ENCODE measurements at places on chromosomes 3 and 15.

DNA sequence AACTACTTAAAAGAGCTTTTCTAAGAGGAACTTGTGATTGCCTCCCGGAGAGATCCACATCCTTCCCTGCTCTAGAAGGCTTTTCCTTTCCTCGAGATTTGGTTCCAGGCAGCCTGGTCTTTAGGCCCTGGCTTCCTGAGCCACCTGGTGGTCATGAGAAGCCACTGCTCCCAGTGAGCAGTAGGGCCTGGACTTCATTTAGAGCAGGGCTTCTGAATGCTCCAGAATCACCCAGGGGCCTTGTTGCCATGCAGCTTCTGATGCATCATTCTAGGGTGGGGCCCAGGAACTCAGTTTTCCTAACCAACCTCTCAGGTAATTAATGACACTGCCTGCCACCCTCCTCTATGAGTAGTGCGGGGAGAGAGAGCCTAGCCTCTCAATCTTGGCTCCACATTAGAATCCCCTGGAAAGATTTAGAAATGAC, 29.6 kb downstream of the PSMD6 start:
- peak; percentile 1 for DNase-seq

DNA sequence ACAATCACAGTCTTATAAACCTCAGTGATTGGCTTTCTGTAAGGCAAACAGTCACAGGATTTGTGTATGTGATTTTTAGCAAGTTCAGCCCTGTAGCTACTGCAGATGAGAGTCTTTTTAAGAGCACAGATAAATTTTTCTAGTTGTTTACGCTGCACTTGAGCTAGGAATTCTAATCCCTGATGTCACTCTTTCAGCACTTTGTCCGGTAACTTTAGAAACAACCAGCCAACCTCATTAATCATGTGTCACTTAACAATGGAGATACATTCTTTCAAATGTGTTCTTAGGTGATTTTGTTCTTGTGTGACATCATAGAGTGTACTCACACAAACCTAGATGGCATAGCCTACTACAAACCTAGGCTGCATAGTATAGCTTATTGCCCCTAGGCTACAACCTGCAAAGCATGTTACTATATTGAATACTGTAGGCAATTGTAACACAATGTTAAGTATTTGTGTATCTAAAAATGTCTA, 36.8 kb upstream of the GOLGA6L2 start:
- no peak for DNase-seq

GRCh38 chr15:74724570-74725224, 631 bp downstream of the CYP1A1 start:
- DNase-seq: no peak

DNA sequence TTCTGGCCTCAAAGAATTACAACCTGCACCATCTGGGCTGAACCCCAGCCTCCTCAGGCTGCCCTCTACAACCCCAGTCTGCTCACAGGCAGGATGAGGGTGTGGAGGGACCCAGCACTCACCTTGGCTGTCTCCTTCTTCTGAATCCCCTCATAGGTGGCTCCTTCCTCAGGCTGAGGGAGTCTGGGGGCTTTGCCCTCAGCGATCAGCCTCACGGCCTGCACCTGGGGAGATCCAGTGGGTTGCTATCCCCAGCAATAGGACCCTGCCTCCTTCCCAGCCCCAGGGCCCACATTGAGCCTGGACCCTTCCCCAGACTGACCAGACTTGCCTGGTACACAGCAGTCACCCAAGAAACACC, 25.1 kb downstream of the ALDH1L1 start:
- DNase-seq: no peak

- no peak for DNase-seq
Observed at GRCh38 chr3:65233561-65233960, 545.8 kb upstream of the ADAMTS9 start.

GRCh38 chr15:93027413-93027812, 61.6 kb downstream of the RGMA start:
- no peak for DNase-seq

DNA sequence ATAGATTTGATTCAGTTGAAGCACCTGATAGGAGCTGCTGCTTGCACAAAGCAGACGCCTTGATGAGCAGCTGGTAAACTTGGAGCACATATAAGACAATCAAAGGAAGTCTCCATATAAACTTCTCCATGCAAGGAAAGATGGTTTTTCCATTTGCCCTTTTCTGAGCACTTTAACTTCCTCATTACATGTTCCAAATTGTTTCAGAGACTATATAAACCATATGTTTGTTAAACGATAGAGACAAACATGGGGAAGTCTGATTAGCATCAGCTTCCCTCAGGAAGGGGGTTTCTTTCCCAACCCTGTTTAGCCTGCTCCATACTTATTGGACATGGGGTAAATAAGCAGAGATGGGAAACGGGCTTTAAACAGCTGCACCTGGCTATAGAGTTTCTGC, 88.0 kb downstream of the DHX36 start:
- DNase-seq: no peak

All from NCI-H2107 (cell line).